ENCODE measurements at places on chromosomes 2 and 18. TPM values are rescaled to one million over a fixed set of nuclear protein-coding genes. Genes with fewer than 3 reads are reported as not detected.

DNA sequence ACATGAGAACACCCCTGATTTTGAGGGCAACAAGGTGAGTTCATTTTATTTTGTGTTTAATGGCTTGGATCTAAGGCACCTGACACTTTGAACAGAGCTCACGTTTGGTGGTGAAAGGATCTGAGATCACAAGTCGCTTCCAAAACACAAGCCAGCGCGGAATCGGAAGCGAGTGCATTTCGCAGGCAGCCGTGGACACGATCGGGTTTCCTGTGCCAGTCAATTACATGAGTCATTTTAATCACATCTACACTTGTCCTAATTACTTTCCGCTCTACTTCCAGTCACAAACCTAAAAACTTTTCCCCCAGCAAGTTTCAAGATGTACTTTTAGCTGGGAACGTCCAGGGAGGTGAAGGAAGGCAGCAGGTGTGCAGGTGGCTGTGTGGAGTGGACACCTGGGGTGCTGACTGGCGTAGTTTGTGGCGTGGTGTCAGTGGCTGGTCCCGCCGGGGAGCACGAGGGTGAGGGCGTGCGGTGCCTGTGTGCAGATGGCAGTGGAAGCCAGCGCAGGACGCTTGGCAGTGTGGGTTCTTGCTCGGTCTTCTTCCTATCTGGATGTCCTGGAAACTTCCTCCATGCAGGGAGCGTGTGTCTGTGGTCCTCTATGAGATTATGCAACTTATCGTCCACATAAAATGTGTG is 75.6 kb downstream of the DCDC2C start:
- no peak overlapping the region for H3K4me3 ChIP-seq
- no peak for DNase-seq
- H3K27me3 ChIP-seq = no peaks in the 10 kb centered on the region
- H3K27ac ChIP-seq = no peak overlapping the region

- H3K27ac ChIP-seq = no peak overlapping the region
- H3K4me3 ChIP-seq = no peak overlapping the region
- H3K27me3 ChIP-seq = no peaks in the 10 kb centered on the region
- no peak for DNase-seq
- no peaks in the 10 kb centered on the region for H3K36me3 ChIP-seq
Measured at GRCh38 chr2:6924924-6925409, 7.8 kb downstream of the RNF144A start.

DNA sequence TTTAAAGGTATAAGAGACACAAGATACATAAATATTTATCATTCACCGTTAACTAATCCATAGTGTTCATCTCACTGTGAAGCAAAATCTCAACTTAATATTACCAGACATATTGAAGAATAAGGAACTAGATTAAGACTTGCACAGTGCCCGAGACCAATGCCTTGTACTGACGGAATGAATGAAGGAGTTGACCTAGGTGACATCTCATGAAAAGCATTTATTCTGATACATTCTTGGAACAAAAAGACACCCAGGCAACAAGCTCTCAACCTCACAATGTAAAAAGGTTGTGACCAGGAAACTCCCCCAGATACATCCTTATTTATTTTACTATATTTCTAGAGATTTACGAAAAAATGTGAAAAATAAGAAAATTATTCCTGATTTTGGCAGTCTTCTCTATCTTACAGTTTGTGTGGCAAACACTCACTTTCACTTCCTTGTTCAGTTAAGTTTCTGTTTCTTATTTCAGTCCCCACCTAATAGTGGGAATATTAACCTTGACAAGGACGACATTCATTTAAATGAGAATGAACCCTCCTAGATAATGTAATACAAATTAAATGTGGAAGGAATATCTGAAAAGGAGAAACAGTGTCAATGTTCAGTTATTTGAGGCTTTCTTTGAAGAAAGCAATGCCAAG is 28.4 kb downstream of the M1AP start:
- no peak for DNase-seq
- no peaks in the 10 kb centered on the region for H3K36me3 ChIP-seq
- peaks cover 25% of the 10 kb centered on the region for H3K27me3 ChIP-seq
- H3K4me1 ChIP-seq = no peaks in the 10 kb centered on the region
- no peak overlapping the region for H3K27ac ChIP-seq

GRCh38 chr2:195368249-195369217 is 288.5 kb upstream of the SLC39A10 start:
- H3K4me1 ChIP-seq = peaks cover 7% of the 10 kb centered on the region
- no peaks in the 10 kb centered on the region for H3K27me3 ChIP-seq
- DNase-seq = no peak
- H3K27ac ChIP-seq = no peak overlapping the region
- H3K4me3 ChIP-seq = no peak overlapping the region
- H3K36me3 ChIP-seq = no peaks in the 10 kb centered on the region

LAMA1 gene
- not detected for total RNA-seq

DNA sequence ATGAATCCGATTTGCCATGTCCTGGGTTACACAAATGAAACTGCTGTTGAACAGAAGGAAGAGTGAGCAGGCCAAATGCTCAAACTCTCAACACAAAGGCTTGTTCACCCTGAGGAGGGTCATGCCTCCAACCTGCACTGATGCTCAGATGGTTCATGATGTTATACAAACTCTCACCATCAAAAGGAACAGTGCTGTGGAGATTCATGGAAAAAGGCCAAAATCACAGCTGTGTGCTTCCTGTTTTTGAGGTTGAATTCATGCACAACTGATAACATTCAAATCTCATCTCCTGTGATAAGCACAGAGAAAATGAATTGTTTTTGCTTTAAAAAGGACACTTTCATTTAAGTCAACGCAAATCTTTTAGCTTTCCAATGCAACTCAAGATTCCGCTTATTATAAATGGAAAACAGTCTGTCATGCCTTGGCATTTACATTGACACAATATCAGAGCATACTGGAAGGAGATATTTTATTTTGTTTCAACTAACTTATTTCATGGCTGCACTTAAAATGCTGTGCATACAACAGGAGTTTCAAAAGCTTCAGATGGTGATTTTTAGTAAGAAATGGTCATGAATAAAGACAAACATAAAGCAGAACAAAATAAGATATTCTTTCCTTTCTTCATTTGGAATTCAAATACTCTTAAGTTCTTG is 22.2 kb upstream of the TTN start:
- H3K36me3 ChIP-seq = no peaks in the 10 kb centered on the region
- DNase-seq = peak; percentile 94
- peaks cover 56% of the 10 kb centered on the region for H3K4me1 ChIP-seq
- no peaks in the 10 kb centered on the region for H3K27me3 ChIP-seq

DNA sequence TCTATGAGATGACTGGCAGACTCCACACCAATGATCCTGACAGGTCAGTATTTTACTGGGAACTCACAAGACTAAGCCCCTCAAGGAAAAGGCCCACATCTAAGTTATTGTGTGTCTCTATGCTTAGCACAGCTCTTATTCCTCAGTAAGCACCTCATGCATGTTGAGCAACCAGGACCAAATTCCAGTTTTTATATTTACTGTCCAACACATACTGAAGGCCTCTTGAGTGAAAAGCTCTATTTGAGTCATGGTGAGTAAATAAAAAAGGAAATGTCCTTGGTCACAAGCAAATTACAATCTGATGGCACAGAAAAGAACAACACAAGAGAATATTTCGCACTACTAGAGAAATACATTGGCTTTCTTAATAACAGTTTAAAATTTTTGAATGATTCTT is 87.9 kb upstream of the ETAA1 start:
- no peak overlapping the region for H3K27ac ChIP-seq
- H3K4me1 ChIP-seq = no peaks in the 10 kb centered on the region
- no peaks in the 10 kb centered on the region for H3K36me3 ChIP-seq
- no peak for DNase-seq
- no peak overlapping the region for H3K4me3 ChIP-seq
- H3K27me3 ChIP-seq = no peaks in the 10 kb centered on the region

- H3K27ac ChIP-seq = no peak overlapping the region
- no peak overlapping the region for H3K4me3 ChIP-seq
- H3K4me1 ChIP-seq = no peaks in the 10 kb centered on the region
- no peaks in the 10 kb centered on the region for H3K27me3 ChIP-seq
- DNase-seq = no peak
Measured at GRCh38 chr2:239904496-239904895, 120.6 kb downstream of the NDUFA10 start.

- peaks cover 11% of the 10 kb centered on the region for H3K4me1 ChIP-seq
- no peak overlapping the region for H3K4me3 ChIP-seq
- DNase-seq = peak; percentile 86
- H3K27me3 ChIP-seq = no peaks in the 10 kb centered on the region
- no peak overlapping the region for H3K27ac ChIP-seq
Measured at GRCh38 chr18:35110554-35111485, 69.6 kb downstream of the MAPRE2 start.

DNA sequence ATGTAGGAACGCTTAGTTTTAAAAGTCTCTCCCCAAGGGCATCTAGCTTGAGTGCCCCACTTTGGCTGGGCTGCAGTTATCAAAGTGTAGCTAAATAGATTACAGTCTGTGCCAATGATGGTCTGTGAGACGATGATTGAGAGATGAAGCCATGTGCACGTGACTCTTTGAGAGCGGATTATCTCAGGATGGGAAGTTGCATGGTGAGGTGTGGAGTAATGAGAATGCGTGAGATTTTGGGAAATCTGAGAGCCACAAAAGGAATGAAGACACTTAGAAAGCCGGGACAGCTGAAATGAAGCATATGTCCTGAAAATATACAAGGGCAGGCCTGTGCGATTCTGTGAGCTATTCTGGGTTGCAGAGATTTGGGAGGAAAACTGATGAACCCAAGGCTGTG is 370.0 kb downstream of the TGIF1 start:
- H3K36me3 ChIP-seq = no peaks in the 10 kb centered on the region
- H3K27me3 ChIP-seq = no peaks in the 10 kb centered on the region
- DNase-seq = no peak
- no peak overlapping the region for H3K27ac ChIP-seq
- no peak overlapping the region for H3K4me3 ChIP-seq

GRCh38 chr2:27042985-27043634 is 8.4 kb upstream of the AGBL5 start:
- H3K27me3 ChIP-seq = no peaks in the 10 kb centered on the region
- H3K36me3 ChIP-seq = peaks cover 17% of the 10 kb centered on the region
- H3K27ac ChIP-seq = no peak overlapping the region

METTL5 gene
- total RNA-seq = 52.0 TPM

GRCh38 chr2:201415149-201415548 is 36.1 kb downstream of the TRAK2 start:
- DNase-seq = peak; percentile 56
- H3K4me3 ChIP-seq = no peak overlapping the region
- H3K36me3 ChIP-seq = no peaks in the 10 kb centered on the region
- no peaks in the 10 kb centered on the region for H3K27me3 ChIP-seq
- H3K27ac ChIP-seq = peak overlapping the region; percentile 57

Data from endothelial cell of umbilical vein (primary cell).